ENCODE measurements at places on chromosomes 12 and 14.

DNA sequence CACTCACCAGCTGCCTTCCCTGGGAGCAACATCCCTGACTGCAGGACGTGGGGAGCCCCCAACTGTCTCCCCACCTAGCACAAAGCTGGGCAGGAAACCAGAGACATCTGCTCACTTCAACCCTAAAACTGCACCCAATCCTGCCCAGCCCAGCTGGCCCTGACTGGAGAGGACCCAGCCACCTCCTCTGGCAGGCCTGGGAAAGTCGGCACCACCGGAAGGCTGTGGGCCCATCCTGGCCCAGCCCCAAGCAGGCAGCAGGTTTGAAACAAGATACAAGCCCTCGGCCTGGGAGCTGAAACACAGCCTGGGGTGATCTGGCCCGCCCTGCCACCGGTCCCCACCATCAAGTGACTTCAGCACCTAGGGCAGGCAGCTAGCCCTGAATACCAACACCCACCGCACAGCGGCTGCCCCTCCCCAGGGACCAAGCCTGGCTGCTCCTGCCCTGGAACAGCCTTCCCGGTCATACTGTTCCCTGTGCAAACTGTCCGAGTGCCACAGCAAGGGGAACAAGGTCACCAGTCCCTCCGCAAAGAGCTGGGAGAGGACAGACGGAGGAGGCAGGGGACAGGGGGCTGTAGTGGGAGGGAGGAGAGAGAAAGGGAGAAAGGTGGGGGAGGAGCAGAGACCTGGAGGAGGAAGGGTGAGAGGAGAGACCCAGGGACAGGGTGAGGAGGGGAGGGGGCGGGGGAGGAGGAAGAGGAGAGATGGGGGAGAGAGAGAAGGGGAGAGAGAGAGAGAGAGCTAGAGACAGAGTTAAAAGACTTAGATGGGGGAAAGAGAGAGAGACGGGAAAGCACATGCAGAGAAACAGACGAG lies 115.7 kb downstream of the RFLNA start:
- peak; percentile 81 for DNase-seq

DNA sequence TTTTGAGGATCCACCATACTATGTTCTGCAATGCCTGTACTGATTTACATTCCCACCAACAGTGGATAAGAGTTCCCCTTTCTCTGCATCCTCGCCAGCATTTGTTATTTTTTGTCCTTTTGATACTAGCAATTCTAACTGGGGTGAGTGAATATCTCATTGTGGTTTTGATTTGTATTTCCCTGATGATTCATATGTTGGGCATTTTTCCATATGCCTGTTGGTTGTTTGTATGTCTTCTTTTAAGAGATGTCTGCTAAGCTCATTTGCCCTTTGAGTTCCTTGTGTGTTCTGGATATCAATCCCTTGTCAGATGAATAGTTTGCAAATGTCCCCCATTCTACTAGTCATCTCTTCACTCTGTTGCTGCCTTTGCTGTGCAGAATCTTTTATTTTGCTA lies 49.0 kb upstream of the MSRB3 start:
- DNase-seq, result no peak

- no peak for DNase-seq
Observed at GRCh38 chr12:94418517-94418916, 41.1 kb downstream of the CEP83 start.

GRCh38 chr12:67452119-67452805 lies 183.1 kb downstream of the CAND1 start:
- DNase-seq, result no peak

- no peak for DNase-seq
Observed at GRCh38 chr12:92612611-92613010, 90.2 kb upstream of the PLEKHG7 start.

DNA sequence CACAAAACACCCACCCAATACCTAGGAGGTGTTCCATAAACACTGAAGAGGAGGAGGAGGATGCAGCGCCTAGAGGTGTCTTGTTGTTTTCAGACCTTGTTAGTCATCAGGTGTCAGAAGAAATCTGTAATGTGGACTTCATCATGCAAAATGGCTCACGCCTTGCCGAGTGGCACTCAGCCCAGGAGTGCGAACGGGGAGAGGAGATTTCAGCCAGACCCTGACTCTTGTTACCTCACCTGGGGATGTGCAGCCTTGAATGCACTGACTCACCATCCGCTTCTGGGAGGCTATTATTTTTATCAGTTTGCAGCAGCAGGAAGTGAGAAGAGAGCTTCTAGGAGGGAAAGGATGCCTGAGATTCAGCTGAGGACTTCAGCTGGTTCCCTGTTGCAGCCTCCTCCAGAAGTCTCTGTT lies 48.2 kb upstream of the PLXNC1 start:
- DNase-seq, result no peak

DNA sequence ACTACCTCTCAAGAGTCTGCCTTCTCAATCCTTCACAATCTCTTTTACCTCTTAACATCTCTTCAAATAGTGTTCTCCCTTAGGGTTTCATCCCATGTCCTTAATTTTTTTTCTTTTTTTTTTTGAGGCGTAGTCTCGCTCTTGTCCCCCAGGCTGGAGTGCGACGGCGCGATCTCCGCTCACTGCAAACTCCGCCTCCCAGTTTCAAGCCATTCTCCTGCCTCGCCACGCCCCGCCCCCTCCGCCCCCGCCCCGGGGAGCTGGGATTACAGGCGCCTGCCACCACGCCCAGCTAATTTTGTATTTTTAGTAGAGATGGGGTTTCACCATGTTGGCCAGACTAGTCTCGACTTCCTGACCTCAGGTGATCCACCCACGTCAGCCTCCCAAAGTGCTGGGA lies 7.0 kb upstream of the BCAT1 start:
- no peak for DNase-seq

Data from NCI-H524 (cell line).